Psoas muscle (tissue), 8 donors: ENCODE measurements at places on chromosomes 7 and 10. TPM values are rescaled to one million over a fixed set of nuclear protein-coding genes. Genes with fewer than 3 reads are reported as not detected.

DNA sequence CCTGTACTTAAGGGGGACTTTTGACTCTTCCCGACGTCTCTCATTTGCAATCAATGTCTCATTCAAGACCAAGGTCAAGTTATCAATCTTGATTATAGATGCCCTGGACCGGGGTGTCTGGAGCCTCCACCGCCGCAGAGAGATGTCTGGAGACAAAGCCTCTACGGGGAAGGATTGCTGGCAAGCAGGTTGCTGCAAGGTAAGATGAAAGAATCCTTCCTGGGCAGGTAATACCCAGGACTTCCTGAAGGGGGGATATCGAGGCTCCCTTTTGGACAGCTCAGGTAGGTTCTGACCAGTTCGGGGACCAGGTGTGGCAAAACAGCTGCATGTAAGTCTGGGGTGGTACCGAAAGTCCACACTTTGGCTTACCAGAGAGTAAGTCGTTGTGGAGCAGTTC lies 12.5 kb upstream of the CUX1 start:
- DNase-seq = no peak

DNA sequence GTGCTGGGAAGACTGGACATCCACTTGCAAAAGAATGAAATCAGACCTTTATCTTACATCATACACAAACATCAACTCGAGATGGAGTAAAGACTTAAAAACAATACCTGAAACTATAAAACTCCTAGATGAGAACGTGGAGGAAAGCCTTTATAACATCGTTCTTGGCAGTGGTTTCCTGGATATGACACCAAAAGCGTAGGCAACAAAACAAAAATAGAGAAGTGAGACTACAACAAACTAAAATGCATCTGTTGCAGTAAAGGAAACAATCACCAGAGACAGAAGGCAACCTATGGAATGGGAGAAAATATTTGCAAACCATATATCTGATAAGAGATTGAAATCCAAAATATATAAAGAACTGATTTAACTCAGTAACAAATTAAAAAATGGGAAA lies 33.3 kb downstream of the CC2D2B start:
- no peak for DNase-seq

- DNase-seq = no peak
Observed at GRCh38 chr7:123627851-123628250, 26.2 kb downstream of the ASB15 start.

- no peak for DNase-seq
Observed at GRCh38 chr10:97566336-97566996, 6.1 kb upstream of the ANKRD2 start.

- peak; percentile 97 for DNase-seq
Observed at GRCh38 chr10:6202684-6203330, at the start of gene PFKFB3. TSS of gene PFKFB3 (plus strand) at chr10:6202932. CDS start at chr10:6203261, 329 bp downstream.

SLC35B4 gene
- 4.8 TPM for total RNA-seq

UTF1 gene
- total RNA-seq = not detected

EPHB6 gene
- total RNA-seq = 2.2 TPM

HNRNPA2B1 gene
- total RNA-seq = 323 TPM
